ENCODE measurements at places on chromosomes 7 and 10.

- no peak for DNase-seq
These were observed 2.6 kb downstream of the GTPBP4 start for GRCh38 chr10:990808-991207.

GRCh38 chr10:109974504-109975191 is 33.1 kb upstream of the ADD3 start:
- DNase-seq: no peak

GRCh38 chr7:137981175-137981574 is 20.7 kb downstream of the CREB3L2 start:
- no peak for DNase-seq

GRCh38 chr7:75599244-75599781 is 107.2 kb downstream of the SPDYE5 start:
- DNase-seq: no peak

GRCh38 chr10:70923696-70924095 is 35.3 kb upstream of the PCBD1 start:
- DNase-seq: no peak

- DNase-seq: no peak
These were observed 270.6 kb downstream of the TRIL start for GRCh38 chr7:28687537-28687936.

GRCh38 chr7:42197451-42197850 is 39.6 kb downstream of the GLI3 start:
- DNase-seq: no peak

DNA sequence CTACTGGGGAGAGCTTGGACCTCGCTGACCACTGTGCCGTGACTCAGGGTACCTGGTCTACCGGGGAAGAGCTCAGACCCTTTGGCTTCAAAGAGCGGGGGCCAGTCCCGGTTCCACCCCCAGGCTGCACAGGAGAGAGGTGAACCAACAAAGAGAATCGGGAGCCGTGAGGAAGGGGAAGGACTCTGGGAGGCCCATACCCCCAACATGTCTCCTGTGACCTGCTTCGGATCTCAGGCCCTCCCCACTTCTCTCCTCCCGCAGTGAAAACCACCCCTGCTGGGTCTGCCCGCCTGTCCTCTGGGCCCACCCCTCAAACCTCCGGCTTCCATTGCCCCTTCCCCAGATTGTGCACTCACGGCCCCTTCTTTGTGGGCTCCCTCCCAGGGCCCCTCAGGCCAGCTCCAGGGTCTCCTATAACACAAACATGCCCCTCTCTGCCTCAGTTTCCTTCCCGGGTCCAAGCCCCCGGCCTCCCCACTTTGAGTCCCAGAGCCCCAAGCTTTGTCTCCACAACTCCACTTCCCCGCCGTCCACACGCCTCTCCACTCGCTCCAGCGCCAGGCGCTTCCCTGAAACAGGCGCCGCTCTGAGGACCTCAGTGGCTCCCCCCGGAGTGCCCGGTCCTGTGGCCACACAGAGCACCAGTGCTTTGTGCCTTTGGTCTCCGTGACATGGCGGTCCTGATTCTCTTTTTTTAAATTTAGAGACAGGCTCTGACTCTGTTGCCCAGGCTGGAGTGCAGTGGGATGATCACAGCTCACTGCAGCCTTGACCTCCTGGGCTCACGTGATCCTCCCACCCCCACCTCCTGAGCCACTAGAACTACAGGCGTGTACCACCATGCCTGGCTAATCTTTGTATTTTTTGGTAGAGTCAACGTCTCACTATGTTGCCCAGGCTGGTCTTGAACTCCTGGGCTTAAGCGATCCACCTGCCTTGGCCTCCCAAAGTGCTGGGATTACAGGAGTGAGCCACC is 7.5 kb upstream of the INTS1 start:
- no peak for DNase-seq

DNA sequence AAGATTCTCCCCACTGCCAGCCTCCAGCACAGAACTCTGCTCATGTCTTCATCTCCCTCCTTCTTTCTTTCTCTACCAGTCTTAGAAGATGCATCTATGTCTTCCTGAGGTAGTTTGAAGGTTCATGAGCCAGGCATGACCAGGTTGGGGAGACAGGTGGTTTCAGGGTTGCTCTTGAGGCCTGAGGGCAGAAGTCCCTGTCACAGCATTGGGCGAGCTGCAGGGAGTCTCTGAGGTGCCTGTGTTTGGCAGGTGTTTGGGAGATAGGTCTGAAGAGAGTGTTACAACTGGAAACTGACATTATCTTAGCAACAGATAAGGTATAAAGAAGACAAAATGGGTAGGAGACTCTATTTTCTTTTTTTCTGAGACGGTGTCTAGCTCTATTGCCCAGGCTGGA is 18.7 kb downstream of the PRSS2 start:
- DNase-seq: no peak

- no peak for DNase-seq
These were observed 32.1 kb upstream of the SLC26A4 start for GRCh38 chr7:107628461-107629064.

- no peak for DNase-seq
These were observed 822 bp downstream of the SAMD9L start for GRCh38 chr7:93147363-93147762.

- no peak for DNase-seq
These were observed 117.9 kb downstream of the AOAH start for GRCh38 chr7:36606153-36606975.

DNA sequence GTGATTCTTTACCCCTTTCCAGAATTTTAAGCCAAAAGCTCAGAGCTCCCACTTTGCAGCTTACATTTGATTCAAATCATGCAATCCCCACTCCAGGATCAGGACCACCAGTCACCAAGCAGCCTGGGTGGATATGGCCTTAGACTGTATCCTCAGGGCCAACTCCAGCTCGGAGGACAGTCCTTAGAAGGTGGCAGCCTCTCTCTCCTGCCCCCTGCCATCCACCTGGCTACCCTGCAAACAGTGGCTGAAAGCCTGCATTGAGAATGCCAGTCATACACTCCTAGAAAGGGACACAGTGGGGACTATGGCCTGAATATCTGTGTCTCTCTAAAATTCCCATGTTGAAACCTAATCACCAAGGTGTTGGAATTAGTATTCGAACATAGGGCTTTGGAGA is 50.0 kb upstream of the KCNMA1 start:
- DNase-seq: no peak

GRCh38 chr10:119715628-119716505 is 10.0 kb upstream of the INPP5F start:
- no peak for DNase-seq

DNA sequence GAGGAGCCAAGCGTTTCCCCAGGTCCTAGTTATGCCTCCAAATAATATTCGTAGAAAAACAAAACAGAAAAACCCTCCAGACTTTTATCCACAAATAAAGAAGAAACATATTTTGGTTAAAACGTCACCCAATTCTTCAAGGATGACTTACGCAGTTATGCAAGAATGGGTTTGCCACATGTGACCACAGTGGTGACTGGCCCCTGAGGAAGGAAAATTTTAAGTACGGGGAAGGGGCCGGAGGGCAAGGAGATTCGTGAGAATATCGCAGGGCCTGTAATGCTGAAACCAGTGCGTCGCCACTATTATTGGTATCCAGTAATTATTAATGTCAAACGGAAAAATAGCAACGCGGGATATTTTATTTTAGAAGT is 537 bp upstream of the MRPS24 start:
- no peak for DNase-seq

DNA sequence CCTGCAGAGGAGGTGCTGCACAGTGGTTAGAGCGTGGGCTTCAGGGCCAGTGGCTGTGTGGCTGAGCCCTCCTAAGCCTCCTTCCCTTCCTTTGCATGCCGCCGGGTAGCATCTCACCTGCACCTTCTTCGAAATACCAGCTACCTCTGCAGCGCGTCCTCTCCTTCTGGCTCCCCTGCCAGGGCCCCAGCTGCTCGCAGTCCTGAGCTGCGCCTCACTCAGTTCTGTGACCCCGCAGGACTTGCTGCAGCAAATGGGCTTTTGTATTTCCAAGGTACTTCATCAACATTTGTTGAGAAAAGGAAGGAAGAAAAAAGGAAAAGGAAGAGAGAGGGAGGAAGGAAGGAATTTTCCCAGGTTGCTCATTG is 146.7 kb upstream of the PRR15 start:
- DNase-seq: no peak

DNA sequence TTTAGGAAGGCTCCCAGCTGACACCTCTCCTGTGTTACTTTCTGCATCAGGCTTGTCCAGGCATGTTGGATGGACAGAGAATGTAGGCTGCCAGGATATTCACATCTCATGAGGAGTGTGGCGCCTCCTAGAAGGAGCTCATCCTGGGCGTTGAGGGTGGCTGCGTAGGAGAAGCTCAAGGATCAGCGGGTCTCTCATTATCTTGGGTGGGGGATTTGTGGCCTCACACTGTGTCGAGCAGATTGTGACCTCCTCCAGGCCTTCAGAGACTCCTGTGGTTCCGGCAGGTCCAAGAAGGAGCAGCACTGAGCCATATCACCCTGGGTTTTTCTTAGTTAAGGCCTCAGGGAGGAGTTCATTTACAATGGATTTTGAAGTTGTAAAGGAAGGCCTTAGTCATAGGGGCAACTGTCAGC is 8.7 kb upstream of the COBL start:
- DNase-seq: no peak

DNA sequence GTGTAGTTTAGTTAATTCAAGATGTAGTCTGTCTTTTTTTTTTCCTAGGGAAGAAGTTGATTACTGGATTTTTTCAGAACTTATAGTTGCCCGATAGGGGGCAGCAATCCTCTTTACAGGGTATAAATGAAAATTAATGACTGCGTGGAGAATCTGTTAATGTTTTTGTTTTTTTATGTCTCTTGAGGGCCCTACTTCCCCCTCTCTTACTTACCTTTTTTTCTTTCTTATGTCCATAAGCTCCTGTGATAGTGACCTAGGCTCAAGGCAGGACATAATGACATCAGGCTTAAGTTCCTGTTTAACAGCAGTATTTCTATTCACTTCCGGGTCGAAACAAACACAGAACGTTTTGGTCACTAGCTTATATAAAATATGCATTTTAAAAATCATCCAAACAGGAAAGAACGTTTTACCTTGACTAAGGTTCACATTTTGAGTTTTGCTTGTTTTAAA is 18.8 kb downstream of the CDC123 start:
- peak; percentile 31 for DNase-seq

- no peak for DNase-seq
These were observed 975 bp upstream of the USP54 start for GRCh38 chr10:73591935-73592699.

GRCh38 chr7:140205600-140205999 is 28.8 kb upstream of the KDM7A start:
- DNase-seq: no peak

- DNase-seq: no peak
These were observed 105.4 kb downstream of the ITIH5 start for GRCh38 chr10:7561216-7561893.

DNA sequence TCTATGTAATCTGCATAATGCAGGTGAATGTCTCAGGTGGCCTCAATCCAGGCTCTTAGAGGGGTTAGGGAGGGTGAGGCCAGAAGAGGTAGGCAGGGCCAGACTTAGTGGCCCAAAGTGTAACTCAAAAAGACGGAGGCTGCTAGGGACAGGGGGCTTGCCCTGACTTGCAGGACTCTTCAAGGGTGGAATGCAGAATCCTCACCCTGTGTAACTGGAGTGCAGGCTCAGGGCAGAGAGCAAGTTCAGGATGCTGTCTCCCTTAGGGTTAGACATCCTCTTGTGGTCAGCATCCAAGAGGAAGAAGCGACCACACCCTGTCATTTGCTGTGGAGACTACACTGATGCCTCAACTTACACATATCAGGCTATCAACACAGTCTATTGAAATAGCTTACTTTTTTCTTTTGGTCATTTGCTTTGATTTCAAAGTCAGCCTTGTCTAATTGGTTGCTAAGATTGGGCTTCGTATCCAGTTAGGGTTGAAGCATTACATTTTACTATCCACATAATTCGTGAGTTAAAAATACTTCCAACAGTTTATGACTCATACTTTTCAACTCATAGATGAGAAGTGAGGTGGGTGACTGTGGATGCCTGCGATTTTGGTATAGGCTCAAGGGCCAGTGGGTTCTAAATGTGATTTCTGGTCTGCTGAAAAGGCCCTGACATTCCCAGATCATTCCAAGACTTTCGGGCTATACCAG is 563.6 kb downstream of the SUGCT start:
- no peak for DNase-seq

GRCh38 chr7:26863518-26864308 is 677 bp downstream of the SKAP2 start:
- DNase-seq: no peak

GRCh38 chr7:510782-511281 is 8.8 kb downstream of the PDGFA start:
- DNase-seq: no peak

GRCh38 chr7:140009735-140010134 is 53.0 kb downstream of the PARP12 start:
- no peak for DNase-seq

GRCh38 chr7:11294218-11294617 is 320.5 kb downstream of the PHF14 start:
- DNase-seq: no peak

DNA sequence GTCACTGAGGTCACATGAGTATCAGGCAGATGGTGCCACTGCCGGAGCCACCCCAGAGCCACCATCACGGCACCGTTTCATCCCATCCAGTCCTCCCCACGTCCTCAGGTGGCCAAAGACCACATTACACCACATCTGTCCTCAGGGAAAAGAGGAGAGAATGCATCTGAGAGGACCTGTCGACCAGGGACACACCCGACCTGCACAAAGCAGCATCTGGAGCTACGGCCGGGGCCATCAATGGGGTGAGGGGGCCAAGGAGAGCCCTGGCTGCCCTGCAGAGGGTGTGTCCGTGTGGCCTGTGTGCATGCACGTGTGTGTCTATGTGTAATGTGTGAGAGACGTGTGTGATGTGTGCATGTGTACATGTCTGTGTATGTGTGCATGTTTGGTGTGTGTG is 480.6 kb downstream of the DNAJB6 start:
- no peak for DNase-seq

DNA sequence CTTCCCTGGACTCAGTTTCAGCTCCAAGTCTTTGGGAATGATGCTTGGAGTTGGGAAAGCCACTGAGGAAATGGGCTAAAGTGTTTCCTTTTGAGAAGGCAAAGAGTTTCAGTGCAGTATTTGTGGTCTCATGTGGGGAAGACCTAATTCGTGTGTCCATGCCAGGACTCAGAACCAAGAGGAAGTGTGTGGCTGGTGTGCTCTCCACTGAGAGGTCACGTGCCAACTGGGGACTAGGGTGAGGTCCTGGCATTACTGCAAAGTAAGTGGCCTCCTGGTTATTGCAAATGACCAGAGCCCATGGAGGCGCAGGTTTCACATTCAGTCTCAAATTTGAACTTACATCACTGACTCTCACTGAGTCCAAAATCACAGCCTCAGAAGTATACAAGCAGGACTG is 48.6 kb upstream of the ITPRID1 start:
- DNase-seq: no peak
